ENCODE measurements at places on chromosomes 7 and 10.

DNA sequence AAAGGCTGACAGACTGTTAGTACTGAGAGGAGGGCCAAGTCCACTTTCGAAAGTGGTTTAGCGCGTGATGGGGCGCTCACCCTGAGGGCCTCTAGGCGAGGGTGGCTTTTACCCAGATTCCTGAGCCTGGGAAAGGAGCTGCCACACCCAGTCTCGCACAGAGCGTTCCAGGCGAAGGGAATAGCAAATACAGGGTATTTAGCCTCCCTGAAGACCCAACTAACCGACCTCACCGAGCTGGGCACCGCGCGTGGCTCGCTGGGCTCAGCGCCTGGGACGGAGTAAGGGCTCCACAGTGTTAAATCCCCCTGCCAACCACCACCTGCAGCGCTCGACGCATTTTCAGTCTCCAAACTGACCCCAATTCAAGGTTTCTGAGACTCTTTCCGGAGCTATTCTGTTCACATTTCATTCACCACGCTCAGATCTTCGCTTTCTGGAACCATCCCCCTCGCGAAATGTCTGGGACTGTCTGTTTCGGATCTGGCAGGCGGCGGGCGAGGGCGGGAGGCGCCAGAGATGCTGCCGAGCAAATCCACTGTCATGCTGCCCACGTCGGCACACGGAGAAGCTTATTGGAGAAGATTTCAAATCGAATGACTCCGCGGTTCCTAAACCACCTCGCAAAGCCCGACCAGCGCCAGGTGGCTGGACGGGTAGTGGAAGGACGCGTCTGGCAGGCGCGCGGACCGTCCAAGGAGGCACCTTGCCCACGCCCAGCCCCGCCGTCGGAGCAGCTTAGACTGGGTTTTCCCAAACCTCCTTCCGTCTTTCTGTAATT is 1.4 kb upstream of the OSBPL3 start:
- DNase-seq, result no peak

- peak; percentile 89 for DNase-seq
These were observed 2.7 kb upstream of the COMTD1 start for GRCh38 chr10:75238182-75239095.

DNA sequence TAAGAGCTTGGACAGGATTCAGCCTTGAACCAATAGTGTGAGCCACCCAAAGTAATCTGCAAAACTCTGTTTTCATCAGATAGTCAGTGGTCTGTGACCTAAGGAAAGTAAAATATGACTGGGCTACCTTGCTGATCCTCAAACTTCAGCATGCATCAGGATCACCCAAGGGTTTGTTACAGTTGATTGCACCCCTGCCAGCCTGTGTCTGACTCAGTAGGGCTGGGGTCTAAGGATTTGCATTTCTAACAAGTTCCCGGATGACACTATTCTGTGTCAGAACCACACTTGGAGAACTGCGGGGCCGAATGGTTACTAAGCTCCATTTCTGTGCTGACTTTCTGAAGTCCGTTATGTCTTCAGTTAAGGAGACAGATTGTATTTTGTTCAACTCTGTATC is 40.6 kb upstream of the TSPAN13 start:
- DNase-seq, result no peak

- no peak for DNase-seq
These were observed 322.9 kb downstream of the PTEN start for GRCh38 chr10:88186335-88186734.

DNA sequence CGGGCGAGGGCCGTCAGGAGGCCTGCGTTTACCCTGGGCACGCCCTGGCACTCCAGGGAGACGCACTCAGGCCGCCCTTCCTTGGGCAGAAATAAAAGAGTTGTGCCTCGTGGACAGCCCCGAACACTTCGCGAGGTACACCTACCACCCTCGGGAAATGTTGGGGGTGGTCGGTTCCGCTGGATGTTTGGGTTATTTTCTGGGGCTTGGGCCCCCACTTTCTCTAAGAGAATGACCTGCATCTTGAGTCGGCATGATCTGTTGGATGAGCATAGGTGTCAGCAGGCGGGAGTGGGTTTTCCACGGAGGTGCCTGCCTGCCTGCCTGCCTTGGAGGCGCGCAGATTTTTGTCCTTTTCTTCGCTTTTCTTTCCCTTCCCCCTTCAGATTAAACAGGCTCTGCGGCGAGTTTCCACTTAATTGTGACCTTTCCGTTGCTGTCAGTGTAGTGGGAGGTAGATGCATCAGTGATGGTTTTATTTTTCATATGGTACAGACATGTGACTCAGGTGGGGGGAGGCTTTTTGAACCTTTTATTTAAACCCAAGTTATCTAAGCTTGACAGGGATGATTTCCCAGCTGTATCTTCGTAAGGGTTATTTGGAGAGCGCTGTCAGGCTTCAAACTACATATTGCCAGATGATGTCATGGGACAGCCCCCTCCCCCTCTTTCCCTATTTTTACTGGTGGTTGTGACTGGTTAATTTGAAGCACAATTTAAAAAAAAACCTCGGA is 661 bp downstream of the HECTD2 start:
- DNase-seq, result no peak

DNA sequence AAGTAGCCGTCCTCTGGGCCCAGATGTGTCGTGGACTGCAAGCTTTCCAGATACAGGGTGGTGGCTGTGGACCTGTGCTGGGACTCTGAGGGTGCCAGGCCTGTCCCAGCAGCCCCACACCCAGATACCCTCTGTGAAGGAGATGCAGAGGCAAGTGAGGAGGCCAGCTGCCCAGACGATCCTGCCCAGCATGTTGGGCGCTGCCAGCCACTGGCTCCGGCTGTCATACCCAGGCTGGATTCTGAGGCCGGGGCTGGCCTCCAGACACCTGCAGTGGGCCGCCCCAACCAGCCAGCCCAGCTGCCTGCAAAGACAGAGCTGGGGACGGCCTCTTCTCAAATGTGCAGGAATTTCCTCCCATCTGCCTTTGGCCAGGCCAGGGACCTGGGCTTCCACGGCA is 39.1 kb upstream of the EBF3 start:
- DNase-seq, result no peak

- DNase-seq, result no peak
These were observed 46.0 kb upstream of the PODXL start for GRCh38 chr7:131602304-131602993.

DNA sequence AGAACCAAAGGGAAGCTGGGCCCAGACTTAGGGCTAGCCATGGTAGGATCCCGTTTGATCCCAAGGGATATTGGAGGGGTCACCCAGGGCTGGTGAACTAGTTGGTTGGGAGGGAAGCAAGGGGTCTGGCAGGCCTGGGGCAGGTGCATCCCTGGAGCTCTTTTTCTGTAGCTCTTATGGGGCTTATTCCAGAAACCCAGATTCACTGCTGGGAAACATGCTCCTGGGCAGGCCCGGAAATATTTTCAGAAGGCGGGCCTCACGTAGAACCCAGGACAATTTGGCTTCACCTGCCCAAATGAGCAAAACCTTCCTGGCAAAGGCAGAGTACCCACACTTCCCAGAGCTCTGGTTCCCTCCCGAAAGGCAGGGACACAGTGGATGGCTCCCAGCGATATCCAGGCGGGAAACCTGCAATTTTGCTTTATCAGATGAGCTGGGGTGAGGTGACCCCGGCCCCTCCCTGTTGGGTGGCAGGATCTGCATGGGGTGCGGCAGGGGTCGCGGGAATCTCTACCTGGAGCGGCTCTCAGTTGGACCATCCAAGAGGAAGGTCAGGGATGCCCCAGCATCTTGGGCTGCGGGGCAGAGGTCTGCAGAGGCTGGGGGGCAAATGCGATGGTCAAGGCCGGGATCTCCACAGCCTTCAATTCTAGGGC is 533.9 kb downstream of the TCERG1L start:
- DNase-seq, result no peak

GRCh38 chr7:54812756-54813322 is 53.8 kb upstream of the SEC61G start:
- DNase-seq, result no peak

DNA sequence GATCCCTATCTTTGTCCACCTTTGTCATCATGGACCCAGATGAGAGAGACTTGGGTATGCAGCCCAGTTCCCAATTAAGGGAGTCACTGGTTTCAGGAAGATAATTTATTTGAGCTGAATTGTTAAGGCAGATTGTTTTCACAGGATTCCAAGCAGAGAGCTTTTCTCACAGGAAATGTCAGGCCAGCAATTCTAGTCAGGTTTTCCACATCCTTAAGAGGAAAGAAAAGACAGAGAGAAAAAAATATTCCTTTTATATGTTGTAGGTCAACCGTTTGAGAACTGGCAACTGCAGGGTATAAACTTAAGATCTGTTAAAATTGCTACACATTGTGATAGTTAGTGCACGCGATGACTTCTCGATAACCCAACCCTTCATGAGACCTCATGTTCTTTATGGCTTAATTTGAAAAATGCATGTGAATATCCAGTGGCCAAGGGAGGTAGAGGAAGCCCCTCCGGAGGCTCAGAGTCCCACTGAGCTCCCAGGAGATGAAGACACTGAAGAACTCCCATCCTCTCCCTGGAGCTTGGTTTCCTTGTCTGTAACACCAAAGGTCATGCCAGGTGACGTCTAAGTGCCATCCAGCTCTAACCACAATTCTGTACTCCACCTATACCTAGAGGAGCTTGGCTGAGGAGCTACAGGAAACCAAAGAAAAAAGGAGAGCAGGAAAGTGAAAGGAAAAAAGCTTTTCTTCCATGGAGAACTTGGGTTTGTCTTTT is 45.6 kb downstream of the MINDY4 start:
- DNase-seq, result no peak

DNA sequence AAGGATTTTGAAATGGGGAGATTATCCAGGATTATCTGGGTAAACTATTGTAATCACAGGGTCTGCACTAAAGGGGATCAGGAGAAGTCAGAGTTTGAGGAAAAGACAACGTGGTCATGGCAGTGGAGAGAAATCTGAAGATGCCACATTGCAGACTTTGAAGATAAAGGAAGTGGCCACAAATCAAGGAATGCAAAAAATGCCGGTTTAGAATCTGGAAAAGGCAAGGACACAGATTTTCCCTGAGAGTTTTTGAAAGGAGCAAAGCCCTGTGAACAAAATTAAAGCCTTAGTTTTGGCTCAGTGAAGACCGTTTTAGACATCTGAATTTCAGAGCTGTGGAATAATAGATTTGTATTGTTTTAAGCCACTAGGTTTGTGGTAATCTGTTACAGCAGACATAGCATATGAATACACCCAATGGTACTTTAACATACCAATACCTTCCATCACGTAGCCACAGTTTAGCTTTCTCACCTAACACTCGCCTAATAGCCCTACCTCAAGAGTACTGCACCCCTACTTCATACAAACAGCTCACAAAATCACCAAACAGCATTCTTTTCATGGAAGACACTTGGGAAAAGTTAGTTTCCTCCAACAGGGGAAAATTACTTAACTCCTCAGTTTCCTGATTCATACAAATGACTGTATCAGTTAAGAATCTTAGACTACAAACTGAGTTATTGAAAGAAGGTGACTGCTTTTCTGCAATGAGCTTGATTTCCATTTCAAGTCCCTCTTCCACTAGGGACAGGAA is 446.5 kb downstream of the INHBA start:
- no peak for DNase-seq

DNA sequence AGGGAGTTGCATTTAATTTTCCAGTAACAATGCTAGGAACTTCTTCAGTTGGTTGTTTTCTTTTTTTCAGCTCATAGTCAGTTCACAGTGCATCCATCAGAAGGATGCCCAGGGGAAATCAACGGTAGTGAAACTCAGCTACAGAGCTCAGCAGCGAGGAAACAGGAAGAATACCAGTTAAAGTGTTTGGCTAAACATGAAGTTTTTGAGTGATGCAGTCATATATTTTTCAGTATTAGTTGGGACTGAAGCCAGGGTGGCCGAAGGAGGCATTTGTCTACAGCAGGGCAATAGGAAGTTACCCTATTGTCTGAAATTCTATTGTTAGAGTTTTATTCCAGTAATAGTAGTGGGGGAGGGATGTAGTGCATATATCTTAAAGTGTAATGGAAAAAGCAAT is 45.3 kb upstream of the MALRD1 start:
- DNase-seq, result no peak

DNA sequence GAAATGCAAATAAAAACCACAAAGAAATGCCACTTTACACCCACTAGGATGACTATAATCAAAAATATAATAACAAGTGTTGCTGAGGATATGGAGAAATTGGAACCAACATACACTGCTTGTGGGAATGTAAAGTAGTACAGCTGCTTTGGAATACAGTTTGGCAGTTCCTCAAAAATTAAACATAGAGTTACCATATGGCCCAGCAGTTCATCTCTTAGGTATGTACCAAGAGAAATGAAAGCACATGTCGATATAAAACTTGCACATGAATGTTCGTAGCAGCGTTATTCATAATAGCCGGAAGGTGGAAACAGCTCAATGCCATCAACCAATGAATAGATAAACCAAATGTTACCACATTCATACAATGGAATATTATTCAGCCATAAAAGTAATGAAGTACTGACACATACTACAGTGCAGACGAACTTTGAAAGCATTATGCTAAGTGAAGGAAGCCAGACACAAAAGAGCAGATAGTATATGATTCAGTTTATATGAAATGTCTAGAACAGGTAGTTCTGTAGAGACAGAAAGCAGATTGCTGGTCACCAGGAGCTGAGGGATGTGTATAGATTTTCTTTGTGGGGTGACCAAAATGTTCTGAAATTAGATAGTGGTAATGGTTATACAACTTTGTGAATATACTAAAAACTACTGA is 12.4 kb downstream of the BCAP29 start:
- DNase-seq, result no peak

All from KBM-7 (cell line).